T-helper 2 cell (primary cell): ENCODE measurements at places on chromosomes 4 and X.

DNA sequence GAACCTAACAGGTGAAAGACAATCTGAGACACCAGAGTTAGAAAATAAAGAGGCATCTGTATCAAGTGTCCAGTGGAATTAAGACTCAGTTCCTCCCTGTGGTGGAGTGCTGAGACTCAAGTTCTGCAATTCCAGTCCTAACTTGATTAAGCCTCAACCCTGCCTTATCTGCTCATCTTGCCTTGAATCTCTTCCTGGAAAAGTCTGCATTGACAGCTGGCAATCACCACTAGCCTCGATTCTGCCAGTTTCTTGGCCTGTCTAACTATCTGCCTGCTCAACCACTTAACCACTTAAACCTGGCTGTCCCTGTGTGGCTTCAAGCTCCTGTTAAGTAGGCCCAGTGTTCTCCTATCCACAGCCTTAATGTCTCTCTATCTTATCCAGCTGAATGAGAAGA lies 22.4 kb upstream of the NEIL3 start:
- DNase-seq: no peak

- DNase-seq: no peak
These were observed 1.8 kb downstream of the ZIC3 start for GRCh38 chrX:137567682-137568232.

DNA sequence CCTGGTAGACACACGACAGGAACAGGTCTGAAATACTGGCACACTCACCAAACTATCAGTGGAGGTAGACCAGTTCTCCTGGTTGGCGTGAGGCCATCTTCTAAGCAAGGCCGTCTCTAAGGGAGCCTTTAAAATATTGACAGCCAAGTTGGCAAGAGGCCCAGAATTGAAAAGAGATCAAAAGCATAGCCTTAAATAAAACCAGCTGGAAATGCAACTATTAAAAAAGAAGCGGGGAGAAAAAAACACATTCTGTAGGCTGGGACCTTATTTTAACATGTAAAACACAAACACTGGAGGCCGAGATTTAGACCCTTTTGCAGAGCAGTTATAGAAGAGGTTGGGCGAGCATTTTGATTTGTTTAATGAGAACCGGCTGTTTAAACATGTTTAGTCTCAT lies 233.0 kb upstream of the CLNK start:
- no peak for DNase-seq

DNA sequence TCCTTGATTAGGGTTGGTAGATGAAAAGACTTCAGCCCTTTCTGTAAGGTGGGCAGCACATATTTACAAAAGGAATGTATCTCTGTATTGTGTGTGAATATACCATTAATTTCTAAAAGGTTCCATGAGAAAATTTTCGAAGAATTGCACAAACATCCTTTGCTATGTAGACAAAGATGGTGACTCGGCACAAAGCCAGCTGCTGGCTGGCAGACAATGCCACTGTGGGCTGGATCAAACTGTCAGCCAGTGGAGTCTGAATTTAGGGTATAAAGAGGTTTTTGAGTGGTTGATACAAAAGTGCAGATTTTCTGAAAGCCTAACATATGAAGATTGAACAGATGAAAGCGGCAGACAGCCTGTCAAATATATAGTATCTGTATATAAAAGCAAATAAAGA lies 5.6 kb upstream of the TXK start:
- no peak for DNase-seq

GRCh38 chrX:102338162-102338561 lies 91.2 kb downstream of the NXF2 start:
- no peak for DNase-seq

- DNase-seq: no peak
These were observed 82.6 kb upstream of the GYPA start for GRCh38 chr4:144223149-144223548.

DNA sequence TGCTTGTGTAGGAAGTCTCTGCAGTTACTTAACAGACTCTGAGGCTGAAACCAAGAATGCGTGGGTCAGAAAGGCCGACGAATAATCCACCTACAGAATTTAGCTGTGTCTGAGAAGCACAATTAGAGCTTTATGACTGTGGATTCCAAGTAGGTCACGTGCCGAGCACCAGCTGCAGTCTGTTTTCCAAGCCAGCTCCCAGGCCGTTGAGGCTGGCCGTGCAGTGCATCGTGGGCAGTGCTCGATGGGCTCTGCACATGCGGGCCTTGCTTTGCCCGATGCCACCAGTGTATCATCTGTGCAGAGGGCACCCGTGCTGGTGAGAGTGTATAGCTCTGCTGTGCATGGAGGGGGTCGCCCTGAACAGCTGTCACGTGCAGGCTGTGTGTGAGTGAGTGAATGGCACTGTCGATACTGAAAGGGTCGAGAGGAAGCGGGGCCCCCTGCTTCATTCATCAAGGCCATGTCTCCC lies 67.5 kb upstream of the CLDN34 start:
- no peak for DNase-seq

DNA sequence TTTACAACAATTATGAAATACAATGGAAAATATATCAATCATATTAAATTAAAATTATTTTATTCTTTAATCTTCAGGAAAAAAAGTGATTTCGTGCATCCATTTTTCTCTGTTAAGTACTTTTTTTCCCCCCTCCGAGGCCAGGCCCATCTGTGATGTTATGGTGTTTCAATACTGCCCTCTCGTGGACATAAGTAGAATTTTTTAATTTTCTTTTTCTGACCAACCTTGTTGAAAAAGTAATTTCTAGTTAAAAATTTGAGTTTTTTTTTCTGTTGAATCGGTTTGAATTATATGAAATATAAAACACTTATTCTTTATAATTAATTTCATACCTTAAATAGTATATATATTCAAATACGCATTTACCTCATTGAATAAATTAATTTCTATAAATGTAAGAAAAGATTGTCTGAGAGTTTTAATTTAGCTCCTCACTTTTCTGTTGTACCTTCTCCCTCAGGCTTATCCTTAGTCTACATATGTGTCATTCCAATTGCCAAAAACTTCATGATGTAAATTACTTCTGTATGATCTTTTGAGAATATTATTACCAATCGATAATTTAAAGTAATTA lies 175.8 kb upstream of the TECRL start:
- no peak for DNase-seq

GRCh38 chr4:29220761-29221160 lies 1499.4 kb upstream of the PCDH7 start:
- no peak for DNase-seq

DNA sequence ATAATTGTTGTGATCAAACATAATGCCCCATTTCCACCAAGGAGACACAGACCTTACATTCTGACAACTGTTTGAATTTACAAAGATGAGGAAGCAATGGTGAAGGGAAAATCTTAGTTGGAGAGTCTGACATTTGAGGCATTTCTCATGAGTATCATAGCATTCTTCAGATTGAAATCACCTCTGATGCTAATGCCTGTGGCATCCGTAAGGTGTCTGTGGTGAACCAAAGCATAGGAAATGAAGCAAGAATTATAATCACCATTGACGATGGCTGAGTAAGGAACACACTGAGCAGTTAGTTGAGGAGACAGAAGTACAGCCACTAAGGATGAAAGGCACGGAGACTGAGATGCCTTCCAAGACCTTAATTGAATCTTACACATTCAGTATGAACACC lies 575.7 kb downstream of the TRIML1 start:
- no peak for DNase-seq

DNA sequence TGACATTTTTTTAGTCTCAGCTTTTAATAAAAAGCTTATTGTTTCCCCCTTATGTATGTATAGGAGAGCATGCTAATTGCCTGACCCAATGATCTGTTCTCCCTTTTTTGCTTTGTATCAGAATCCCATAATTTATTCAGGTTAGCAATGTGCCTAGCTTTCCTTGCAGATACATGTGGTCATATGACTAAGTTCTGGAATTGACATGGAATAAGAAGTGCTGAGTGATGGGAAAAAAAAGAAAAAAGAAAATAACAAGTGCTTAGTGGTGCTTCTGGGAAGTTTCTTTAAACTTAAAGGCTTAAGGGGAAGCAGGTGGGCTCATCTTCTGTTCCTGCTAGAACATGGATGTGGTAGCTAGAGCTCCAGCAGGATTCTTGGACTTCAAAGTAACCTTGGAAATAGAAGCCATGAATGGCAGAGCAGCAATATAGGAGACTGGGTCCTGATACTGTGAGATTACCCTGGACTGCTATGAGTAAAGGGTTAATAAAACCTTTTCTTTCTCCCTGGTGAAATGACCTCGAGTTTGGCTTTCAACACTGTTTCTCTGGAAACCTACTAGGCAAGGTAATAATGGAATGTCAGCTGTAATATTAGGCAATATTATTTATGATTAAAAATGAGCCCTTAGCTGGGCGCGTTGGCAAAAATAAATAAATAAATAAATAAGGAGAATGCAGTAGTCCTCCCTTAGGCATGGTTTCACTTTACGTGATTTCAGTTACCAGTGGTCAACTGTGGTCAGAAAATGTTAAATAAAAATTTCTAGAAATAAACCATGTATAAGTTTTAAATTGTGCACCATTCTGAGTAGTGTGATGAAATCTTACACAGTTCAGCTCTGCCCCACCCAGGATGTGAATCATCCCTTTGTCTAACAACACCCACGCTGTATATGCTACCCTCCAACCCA lies 16.7 kb upstream of the RBM41 start:
- DNase-seq: no peak

DNA sequence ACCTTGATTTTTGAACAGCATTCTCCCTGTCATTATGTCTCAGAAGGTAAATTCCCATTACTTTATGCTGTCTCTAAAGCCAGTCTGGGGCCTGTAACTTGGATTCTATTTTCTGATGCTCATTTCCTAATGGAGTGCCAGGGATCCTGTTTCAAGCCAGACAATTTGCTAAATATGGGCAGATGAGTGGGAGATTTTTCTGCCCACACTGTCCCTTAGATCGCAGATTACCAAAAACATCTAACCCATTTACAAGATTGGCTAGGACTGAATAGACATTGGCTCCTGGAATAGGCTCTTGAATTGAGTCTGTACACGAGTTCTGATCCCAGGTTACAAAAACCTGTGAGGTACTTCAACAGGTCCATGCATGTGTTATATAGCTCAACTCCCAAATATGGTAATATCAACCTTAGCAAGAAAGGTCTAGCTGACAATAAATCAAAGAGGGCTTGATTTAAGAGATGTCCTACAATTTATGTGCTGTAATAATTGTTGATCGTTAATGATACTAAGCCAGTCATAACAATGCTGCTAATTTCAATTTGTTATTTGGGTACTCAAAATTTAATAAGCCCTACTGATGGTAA lies 5.7 kb downstream of the GPC3 start:
- DNase-seq: no peak

DNA sequence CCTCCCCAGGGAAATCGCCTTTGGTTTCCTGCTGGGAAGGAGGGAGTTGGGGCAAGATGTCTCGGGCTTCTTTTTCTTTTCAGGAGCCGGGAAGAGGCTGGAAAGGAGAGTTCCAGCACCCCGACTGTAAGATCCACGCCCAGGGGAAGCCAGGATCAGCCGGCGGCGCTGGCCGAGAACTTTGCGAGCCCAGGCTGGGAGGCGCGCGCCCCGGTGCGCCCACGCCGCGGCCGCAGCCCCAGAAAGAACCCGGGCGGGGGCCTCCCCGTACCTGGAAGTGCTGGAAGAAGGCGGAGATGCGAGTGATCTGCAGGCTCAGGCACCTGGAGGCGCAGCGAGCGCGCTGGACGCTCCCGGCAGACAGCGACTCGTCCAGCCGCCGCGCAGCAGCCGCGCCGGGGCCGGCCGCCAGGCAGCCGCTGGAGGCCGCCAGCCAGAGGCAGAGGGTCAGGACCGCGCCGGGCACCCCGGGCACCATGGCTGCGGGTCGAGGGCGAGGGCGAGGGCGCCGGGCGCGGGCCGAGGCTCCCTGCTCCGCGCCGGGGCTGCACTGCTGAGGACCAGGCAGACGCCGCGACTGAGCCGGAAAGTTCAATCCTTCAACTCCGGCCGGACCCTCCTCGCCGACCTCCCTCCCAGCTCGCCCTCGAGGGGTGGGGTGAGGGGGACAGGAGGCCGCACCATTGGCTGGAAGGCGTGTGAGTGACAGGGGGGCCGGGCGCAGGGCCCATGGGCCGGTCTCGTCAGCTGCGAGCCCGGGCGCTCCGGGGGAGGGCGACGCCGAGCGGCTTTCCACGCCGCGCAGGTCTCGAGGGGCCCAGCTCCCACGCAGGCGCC lies at the start of gene ANOS1:
Gene ANOS1, minus strand, starts transcription at position 579 of the 837 bp plus-strand sequence. Its CDS starts 101 bp downstream, at position 478.
- DNase-seq: no peak

DNA sequence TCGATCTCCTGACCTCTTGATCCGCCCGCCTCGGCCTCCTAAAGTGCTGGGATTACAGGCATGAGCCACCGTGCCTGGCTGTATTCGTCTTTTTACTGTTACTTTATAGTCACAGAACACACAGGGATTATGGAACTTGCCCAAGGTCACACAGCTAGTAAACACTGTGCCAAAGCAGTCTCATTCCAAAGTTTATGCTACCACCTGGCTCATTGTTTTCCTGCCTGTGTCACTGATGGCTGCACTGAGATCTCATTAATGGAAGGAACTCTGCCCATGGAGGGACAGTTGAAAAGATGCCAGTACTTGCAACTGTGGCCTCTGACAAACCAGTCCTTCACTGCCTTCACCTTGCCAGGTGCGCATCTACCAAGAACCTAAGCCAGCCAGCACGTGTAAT lies 517.7 kb downstream of the BCOR start:
- no peak for DNase-seq

- no peak for DNase-seq
These were observed 17.2 kb downstream of the MAGED2 start for GRCh38 chrX:54824722-54825121.

GRCh38 chr4:128371001-128371777 lies 83.6 kb upstream of the PGRMC2 start:
- DNase-seq: no peak

DNA sequence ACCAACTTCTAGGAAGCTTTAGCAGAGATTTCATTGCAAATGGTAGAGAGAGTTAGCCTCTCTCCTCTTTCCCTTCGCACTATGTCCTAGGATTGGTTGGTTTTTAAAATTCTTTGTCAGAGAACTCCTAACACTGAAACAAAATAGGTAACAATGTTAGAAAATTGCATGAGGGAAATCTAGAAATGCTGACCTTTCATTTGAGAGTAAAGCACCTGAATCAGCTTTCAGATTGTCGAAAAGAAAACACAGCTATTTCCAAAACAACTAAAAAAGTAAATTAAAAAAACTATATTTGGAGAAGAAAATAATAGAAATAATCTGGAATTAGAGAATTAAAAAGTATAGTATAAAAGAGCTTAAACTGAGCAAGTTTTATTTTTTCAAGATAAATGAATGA lies 108.1 kb upstream of the GK2 start:
- no peak for DNase-seq

- DNase-seq: no peak
These were observed 822.2 kb downstream of the RPA4 start for GRCh38 chrX:97705936-97706335.

- no peak for DNase-seq
These were observed 49.1 kb upstream of the MSANTD1 start for GRCh38 chr4:3199653-3200422.
